Uterus (tissue), 4 donors: ENCODE measurements at places on chromosomes 7 and 10. TPM values are rescaled to one million over a fixed set of nuclear protein-coding genes. Genes with fewer than 3 reads are reported as not detected.
A peak's percentile ranks its signal among the peaks of the same experiment; 100 is the strongest.

DNA sequence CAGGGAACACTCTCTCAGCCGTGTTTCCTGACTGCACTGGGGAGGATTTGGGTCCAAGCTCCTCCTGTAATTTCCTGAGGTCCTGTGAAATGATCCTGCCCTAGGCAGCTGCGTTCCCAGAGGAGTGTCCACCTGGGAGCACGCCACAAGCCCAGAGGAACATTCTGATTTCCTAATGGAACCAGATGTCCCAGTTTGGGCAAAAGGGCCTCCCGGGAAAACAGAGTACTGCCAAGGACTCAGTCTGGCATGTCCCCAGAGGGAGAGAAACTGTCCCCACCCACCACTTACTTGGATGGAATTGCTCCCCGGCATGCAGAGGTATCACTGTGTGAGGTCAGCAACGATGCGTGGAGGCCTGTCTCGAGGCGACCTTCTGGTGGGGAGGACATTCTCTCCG lies 34.5 kb downstream of the ASB13 start:
- DNase-seq: no peak

ST8SIA6 gene
- total RNA-seq: 1.9 TPM

GRCh38 chr7:50214126-50214670 lies 90.3 kb upstream of the IKZF1 start:
- DNase-seq: no peak

DNA sequence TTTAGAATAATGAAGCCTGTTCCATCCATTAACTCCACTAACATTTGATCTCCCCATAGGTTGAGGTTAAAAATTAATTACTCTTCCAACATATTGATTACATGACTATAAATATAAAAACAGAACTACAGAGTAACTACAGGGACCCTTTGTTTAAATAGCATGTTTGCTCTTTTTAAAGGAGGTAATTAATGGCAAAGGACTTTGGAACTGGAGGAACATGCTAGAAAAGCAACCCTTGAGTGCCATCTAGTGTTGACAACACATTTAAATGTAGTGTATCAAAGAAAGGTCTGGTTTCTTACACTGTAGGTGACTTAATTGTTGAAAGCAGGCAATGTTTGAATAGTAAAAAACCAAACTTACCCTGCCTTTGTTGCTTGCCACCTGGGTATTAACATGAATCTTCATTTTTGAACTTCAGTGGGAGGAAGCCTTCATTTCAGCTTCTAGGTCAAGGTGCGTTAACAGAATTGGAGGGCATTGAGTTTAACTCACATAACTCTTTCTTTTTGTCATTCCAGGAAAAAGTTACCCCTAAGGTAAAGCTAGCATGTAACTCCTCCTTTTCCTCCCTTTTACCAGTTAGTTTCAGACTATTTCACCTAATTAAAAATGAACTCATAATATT lies 52.6 kb upstream of the CAPZA2 start:
- no peak for DNase-seq

- no peak for DNase-seq
These were observed 103.3 kb upstream of the GATA3 start for GRCh38 chr10:7950981-7951847.

GPR85 gene
- 1.0 TPM for total RNA-seq

DNA sequence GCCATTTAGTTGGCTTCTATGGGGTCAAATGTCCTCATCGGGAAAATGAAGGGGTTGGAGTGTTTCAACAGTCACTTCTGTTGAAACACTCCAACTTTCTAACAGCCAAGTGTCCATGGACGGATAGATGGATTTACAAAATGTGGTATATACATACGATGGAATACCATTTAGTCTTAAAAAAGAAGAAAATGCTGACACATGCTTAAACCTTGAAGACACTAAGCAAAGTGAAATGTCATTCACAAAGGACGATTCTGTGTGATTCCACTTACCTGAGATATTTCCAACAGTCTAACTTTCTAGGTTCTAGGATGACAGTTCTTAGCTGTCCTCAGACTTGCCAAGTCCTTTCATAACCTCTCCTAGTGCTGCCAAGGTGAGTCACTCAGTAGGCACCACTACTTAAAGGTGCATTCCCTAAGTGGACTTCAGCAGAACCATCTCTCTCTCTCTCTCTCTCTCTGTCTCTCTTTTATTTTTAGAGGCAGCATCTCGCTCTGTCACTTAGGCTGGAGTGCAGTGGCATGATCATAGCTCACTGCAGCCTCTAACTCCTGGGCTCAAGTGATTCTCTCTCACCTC lies 69.0 kb downstream of the DENND2A start:
- no peak for DNase-seq

DNA sequence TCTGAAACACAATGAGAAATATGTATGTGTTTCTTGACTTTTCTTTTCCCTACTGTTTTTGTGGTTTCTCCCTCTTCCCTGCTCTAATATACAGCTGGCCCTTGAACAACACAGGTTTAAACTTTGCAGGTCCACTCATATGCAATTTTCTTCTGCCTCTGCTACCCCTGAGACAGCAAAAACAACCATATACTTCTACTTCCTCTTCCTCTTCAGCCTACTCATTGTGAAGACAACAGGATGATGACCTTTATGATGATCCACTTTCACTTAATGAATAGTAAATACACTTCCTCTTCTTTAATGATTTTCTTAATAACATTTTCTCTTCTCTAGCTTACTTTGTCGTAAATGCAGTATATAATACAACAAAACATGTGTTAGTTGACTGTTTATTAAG lies 35.0 kb upstream of the DGKB start:
- DNase-seq: no peak

CYP2C19 gene
- total RNA-seq: not detected

CDNF gene
- total RNA-seq: 3.8 TPM

EPDR1 gene
- total RNA-seq: 30.4 TPM

MMP21 gene
- 0.21 TPM for total RNA-seq

SPACDR gene
- not detected for total RNA-seq

- peak; percentile 78 for DNase-seq
These were observed 37.5 kb downstream of the NET1 start for GRCh38 chr10:5449823-5450222.

- no peak for DNase-seq
These were observed 52.9 kb upstream of the GNA12 start for GRCh38 chr7:2897023-2897422.

GRCh38 chr10:77164616-77165311 lies 472.8 kb downstream of the KCNMA1 start:
- DNase-seq: no peak

- no peak for DNase-seq
These were observed 758.0 kb downstream of the AUTS2 start for GRCh38 chr7:70356085-70356786.

CNPY1 gene
- total RNA-seq: not detected

RTKN2 gene
- total RNA-seq: not detected

GRCh38 chr10:124626759-124627380 lies 117.3 kb downstream of the FAM53B start:
- DNase-seq: no peak

GRCh38 chr10:60669501-60669900 lies 108.8 kb upstream of the CDK1 start:
- no peak for DNase-seq

OLAH gene
- not detected for total RNA-seq

- DNase-seq: no peak
These were observed 931.2 kb downstream of the GATA3 start for GRCh38 chr10:8985651-8986050.

MALSU1 gene
- total RNA-seq: 117 TPM

DNA sequence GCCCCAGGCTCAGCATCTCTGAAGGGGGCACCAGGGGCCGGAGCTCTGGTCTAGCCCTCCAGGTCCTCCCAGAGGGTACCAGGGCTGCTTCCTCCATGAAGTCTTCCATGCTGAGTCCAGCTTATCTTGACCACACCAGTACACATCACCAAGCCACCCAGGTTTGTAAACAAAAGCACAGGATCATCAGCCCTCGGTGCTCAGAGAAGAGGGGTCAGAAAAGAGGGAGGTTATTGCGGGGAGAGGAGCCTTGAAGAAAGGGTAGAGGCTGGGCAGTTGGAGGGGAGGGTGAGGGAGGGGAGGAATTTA lies 23.9 kb downstream of the AQP1 start:
- DNase-seq: no peak

CNNM1 gene
- total RNA-seq: not detected

DNA sequence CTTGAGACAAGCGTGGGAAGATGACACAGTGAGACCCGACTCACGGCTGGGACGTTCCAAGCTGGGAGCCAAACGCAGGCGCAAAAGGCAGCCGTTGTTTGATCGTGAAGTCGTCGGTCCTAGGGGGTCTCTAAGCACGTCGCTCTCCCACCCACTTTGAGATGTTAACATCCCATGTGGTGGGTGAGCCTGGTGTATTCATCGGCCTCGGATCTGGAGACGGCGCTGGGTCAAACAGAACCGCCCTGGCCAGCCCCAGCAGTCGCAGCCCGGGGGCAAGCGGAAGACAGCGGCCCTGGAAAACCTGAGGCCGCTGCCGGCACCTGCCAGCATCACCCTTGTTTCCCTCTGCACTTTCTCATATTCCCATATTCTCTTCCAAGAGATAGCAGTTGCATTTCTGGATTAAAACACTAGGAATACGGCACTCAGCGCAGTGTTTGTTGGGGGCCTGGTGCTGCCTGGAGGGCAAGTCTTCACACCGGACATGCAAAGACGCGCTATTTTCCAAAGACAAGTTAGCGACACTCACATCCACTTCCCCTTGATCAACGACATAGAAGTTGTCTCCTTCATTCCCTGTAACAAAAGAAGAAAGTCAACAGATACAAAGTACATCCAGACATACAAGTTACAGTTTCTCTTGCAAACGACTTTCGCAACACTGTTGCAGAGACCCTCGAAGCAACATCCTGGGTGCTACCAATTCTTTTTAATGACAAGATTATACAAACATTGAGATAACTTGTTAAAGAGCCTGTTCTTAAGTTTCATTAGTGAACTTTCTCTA lies 86.2 kb upstream of the PDGFA start:
- DNase-seq: no peak

DNA sequence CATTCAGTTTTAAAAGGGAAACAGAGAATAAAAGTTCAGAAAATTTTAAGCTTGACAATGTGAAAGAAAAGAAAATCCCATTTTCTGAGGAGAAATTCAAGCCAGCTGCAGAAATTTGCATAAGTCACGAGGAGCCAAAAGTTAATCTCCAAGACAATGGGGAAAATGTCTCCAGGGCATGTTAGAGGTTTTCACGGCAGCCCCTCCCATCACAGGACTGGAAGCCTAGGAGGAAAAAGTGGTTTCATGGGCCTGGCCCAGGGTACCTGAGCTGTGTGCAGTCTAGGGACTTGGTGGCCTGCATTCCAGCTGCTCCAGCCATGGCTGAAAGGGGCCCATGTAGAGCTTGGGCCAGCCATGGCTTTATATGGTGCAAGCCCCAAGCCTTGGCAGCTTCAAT lies 59.6 kb upstream of the NXPH1 start:
- DNase-seq: no peak

DNA sequence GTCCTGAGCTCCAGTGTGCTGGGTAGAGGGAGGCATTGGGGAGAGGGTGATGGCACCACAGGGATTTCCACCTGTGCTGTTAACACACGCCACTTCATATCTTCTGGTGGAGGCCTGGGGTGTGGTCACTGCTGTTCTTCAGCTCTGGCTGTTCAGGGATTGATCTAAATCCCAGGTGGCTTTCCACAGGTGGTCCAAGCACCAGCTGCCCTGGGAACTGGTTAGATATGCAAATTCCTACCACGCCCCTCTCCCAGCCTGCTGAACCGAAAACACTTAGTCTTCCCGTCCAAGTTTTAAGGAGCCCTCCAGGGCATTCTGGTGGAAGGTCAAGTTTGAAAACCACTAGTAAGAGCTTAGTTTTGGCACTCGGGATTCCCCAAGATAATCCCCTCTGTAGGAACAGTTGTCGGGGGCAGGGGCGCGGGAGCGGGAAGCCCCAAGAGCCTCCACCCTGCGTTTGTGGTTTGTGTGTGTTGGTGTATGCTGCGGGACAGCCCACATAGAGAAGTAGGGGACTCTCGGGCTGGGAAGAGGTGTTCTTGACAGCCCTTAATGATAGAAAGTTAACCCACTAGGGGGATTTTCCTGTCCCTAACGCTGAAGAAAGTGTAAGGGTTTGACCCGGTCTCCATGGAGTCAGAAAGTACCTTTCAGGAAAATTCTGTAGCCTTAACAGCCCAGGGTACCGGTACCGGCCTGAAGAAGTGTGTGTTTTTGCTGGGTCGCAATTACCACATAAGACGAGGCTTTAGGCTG lies 5.1 kb downstream of the DEPP1 start:
- DNase-seq: peak; percentile 22

DNA sequence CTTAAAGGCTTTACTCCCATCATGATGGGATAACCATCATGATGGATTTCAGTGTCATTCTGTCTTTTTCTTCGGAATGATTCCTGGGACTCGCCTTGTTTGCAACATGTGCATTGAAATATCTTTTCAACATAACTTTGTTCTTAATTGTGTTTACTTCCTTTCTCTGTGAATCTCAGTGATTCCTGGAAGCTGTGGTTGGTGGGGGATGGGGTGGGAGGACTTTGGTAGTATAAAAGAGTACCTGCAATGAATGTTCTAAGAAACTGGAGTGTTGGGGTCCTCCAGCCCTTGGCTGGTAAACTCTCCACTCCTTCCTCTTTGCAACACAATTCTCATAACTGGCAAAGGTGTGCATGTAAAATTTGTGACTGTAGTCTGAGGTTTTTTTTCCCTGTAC lies 11.5 kb upstream of the SH2D4B start:
- no peak for DNase-seq

SLC26A5 gene
- 0.37 TPM for total RNA-seq

DNA sequence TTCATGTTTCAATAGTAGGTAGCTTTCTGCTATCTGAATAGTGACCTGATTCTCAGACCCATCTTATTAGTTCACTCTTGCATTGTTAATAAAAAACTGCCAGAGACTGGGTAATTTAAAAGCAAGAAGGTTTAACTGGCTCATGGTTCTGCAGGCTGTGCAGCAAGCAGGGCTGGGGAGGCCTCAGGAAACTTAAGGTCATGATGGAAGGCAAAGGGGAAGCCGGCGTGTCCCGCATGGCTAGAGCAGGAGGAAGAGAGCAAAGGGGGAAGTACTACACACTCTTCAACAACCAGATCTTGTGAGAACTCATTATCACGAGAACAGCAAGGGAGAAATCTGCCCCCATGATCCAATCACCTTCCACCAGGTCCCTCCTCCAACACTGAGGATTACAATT lies 185.2 kb upstream of the PITRM1 start:
- no peak for DNase-seq

GRCh38 chr10:119245272-119245671 lies 37.9 kb downstream of the GRK5 start:
- DNase-seq: no peak

- DNase-seq: no peak
These were observed 415.5 kb upstream of the SORCS1 start for GRCh38 chr10:107579970-107580369.

DNA sequence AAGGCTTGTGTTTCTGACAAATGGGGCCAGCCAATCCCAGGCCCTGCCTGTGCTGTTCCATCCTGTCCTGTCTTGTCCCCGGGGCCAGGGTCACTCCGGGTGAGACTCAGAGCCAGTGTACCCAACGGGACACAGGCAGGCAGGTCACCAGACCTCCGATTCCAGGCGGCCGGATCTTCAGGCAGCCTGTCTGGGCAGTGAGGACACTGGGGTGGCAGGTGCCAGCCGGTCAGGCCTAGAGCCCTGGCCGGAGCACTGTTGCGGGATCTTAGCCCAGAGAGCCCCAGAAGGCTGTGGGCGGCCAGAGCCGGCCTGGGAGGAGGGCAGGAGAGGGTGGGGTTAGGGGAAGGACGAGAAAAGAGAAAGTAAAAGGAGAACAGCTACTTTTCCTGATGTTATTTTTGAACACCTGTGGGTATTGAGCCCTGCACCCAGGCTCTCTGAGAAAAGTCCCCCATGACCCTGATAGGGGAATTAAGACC lies 134.3 kb upstream of the TNRC18 start:
- peak; percentile 65 for DNase-seq
